ENCODE measurements at places on chromosomes 5 and 9.

DNA sequence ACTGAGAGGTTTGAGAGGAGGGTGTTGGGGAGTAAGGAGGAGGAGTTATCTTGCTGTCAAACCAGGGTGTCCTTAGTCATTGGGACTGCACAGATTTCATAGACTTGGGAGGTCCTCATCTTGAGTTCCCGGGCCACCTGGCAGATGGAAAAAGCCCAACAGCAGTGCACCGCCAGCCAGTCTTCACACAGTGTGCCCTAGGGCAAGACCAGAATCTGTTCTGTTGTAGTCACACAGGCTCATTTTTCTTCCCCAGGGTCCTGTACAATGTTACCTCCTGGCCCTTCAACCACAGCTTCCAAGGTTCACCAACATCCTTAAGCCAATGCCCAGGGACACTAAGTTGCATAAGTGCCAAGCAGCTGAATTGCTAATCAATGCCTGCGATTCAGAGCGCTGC, 21.0 kb downstream of the PLAC8L1 start:
- DNase-seq = no peak

DNA sequence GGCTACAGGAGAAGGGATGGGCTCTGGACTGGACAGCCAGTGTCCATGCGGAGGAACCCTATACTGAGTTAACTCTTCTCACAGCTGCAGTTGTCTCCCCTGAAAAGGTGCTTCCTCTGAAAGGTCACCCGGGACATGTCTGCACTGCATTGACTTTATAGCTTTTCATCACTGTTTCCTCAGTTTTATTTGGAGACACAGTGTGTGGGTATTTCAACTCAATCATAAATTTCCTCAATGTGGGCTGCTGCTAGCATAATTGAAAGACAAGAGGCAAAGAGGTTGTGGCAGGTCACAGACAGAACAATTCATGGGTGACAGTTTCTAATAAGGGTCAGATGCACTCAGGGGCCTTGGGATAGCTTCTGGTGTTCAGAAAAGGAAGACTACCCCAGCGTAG, 336.8 kb downstream of the KDM4C start:
- no peak for DNase-seq

DNA sequence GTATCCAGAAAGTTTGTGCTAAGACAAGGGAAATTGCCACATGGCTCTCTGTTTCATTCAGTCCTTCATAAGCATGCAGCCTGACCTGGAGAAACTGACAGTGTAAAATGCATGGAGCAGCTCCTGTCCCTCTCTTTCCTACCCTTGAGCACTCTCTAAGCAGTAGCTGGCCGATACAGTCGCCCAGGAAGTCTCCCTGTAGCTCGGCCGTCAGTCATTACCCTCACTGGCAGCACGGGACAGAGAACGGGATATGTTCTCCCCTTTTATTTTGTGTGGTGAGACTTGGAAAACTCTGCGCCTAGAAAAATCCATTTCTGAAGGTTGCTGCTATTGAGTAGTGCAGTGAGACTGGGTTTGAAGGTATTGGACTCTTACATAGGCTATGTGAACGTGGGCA, 56.8 kb upstream of the KCNMB1 start:
- DNase-seq = no peak

- DNase-seq = no peak
Measured at GRCh38 chr9:104468261-104468660, 35.8 kb upstream of the OR13F1 start.

GRCh38 chr5:140344683-140345423, 1.6 kb downstream of the HBEGF start:
- DNase-seq = peak; percentile 28

GRCh38 chr9:104503440-104503839, 623 bp upstream of the OR13F1 start:
- no peak for DNase-seq

DNA sequence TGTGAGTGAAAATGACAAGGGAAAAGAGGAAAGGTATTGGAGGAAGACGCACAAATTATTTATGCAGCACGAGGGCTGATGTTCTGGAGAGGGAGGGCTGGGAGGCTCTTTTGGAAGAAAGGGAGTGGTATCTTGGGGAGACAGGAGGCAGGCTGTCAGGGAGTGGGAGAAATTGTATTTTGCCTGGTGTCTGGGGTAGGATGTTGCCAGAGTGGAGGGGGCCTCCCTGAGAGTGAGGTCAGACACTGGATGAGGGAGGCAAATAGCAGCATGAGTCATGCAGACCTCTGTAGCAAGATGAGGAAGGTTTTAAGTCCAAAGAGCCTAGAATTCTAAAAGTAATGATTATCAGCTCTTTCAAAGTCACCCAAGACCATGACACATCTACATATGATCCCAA, 158.0 kb downstream of the DMRT2 start:
- no peak for DNase-seq

- DNase-seq = no peak
Measured at GRCh38 chr5:38535248-38535750, 21.1 kb downstream of the LIFR start.

DNA sequence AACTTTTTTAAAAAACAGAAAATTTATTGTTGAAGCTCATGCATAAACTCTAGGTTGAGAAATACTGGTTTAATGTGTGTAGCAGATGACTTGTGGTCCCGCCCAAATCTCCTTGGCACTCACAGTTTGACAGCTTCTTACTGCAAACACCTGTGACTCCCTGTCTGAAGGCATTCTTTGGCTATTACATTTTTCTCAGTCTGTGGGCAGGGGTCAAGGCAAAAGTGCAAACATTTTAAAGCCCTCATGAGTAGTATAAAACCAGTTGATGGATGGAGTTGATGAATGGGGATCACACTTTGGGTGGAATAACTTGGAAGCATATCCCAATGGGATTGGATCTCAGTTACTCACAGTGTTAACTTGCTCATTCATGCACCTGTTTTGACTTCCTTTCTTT, 1007.0 kb upstream of the NUDT12 start:
- DNase-seq = no peak

- no peak for DNase-seq
Measured at GRCh38 chr5:57655228-57655627, 172.6 kb upstream of the ACTBL2 start.

DNA sequence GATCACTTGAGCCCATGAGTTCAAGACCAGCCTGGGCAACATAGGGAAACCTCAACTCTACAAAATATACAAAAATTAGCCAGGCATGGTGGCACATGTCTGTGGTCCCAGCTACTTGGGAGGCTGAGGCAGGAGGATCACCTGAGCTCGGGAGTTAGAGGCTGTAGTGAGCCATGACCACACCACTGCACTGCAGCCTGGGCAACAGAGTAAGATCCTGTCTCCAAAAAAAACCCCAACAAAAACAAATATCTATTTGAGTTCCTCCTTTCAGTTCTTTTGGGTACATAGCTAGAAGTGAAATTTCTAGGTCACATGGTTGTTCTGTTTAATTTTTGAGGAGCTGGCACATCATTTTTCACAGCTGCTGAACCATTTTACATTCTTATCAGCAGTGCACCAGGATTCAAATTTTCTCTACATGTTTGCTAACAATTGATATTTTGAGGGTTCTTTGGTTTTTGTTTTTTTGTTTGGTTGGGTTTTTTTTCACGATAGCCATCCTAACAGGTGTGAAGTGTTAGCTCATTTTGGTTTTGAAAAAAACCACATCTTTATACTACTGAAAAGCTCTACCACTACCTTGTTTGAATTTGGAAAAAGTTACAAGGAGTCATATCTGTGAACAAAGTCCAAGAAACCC, 176.9 kb upstream of the SLC12A2 start:
- DNase-seq = no peak

- no peak for DNase-seq
Measured at GRCh38 chr9:113616621-113617496, 153.3 kb downstream of the RGS3 start.

- DNase-seq = no peak
Measured at GRCh38 chr5:149049371-149049781, 13.5 kb downstream of the SH3TC2 start.

DNA sequence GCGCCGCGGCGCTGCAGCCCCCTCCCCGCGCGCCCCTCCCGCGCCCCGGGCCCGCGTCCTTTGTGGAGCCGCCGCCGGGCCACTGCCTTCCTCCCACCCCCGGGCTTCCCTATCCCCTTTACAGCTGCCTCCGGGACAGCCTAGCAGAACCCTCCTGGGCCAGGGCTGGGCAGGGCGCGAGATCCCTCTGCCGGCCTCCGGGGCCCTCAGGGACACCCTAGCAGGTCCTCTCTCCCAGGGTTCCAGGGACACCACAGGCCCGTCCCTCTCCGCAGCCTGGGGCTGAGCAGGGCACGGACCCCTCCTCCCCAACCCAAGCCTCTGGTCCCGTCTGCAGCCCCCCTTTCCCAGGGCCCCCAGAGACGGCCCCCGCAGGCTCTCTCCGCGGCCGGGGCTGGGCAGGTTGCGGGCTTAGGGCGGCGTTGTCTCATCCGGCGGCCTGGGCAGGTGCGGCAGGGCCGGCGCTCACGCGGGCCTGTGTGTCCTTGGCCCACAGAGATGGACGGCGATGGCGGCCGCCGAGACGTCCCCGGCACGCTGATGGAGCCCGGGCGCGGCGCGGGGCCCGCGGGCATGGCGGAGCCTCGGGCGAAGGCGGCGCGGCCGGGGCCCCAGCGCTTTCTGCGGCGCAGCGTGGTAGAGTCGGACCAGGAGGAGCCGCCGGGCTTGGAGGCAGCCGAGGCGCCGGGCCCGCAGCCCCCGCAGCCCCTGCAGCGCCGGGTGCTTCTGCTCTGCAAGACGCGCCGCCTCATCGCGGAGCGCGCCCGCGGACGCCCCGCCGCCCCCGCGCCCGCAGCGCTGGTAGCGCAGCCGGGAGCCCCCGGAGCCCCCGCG, 710 bp downstream of the WNK2 start:
- peak; percentile 77 for DNase-seq

DNA sequence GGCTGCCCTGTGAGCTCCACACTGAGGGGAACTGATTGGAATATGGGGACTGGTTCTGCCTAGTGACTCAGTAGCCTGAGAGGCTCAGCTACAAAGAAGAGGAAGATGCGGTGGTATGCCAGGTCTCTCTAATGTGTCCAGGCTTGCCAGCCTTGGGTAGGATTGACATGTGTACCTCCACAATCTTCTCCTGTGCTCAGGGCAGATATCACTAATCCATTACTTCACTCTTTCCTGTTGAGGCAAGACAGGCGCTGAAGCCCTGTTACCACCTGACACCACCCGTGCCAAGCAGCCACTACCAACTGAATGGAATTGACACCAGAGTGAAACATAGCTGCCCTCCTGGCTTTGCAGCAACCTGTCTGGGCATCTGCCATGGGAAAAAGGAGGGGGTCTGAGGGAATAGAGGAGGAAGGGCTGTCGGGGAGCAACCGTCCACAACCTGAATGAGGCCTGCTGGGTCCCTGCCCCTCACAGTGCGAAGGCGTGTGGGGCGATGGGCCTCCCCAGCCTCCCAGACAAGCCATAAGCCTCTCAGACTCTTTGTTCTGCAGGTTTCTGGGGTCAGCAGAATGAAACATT, 114.7 kb upstream of the CXCL14 start:
- DNase-seq = no peak

DNA sequence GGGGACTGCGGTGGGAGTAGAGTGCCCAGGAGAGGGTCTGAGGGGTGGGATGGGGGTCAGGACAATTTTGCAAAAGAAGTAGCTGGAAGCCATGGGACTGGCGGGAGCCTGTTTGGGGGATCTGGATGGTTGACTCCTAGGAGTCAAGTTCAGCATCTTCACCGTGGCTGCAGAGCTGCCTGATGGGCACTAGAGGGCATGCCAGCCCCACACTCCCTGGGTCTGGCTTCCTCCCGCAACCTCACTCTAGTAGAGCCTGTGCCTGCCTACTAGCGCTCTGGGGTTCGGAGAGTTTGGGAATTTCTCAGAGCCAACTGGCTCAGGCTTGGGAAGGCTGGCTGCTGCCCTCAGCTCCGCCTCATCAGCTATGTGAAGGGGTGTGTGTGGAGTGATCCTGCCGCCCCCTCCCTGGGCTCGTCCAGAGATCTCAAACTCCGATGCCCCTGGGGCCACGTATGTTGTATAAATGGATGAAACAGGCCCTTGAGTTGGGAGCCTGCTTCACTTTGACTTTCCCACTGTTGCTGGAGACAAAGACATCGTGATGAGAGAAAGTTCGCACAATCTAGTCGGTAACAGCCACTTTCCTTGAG, 10.8 kb downstream of the TSPAN17 start:
- DNase-seq = peak; percentile 68

GRCh38 chr5:156556666-156557406, 229.9 kb downstream of the SGCD start:
- DNase-seq = no peak

DNA sequence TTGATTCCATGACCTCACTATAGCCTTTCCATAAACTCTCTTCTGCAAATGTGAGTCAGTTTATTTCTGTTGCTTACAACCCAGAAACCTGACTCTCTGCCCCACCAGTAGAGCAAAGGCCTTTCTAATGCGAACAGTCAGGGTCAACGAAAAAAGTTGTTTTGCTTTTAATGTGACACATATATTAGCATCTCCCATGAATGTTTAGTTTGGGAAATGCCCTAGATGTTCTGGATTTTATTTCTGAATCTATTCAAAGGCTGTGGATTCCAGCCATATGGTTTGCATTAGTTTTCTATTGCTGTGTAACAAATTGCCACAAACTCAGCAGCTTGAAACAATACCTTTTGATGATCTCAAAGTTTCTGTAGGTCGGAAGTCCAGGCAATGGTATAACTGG, 193.5 kb downstream of the GNA14 start:
- DNase-seq = no peak

DNA sequence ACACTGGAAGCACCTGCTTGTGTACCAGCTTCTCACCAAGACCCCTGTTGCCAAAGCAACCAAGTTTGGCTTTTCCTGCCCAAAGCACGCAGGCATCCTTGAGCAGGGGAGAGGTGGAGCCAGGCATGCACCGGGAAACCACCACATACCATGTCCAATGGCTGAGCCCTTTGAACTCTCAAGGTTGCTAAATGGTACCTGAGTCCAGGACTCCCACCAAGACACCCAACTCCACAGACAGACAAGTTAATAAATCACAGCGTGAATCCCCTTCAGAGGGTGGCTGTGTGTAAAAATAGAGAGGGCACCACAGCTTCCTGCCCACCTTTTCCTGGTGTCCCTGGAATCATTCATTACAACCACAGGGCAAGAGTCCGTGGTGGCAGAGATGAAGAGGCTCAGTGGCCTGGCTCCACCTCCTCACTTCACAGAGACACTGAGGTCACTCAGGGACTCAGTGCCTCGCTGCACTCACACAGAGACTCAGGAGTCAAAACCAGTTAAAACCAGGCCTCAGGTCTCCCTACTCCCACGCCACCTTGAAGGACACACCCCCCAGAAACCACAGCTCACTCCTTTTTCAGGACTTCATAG, 143.7 kb downstream of the C5orf15 start:
- DNase-seq = peak; percentile 68

Data from GM20000 (cell line).